ENCODE measurements at places on chromosomes 1 and 21.
A peak's percentile ranks its signal among the peaks of the same experiment; 100 is the strongest.

DNA sequence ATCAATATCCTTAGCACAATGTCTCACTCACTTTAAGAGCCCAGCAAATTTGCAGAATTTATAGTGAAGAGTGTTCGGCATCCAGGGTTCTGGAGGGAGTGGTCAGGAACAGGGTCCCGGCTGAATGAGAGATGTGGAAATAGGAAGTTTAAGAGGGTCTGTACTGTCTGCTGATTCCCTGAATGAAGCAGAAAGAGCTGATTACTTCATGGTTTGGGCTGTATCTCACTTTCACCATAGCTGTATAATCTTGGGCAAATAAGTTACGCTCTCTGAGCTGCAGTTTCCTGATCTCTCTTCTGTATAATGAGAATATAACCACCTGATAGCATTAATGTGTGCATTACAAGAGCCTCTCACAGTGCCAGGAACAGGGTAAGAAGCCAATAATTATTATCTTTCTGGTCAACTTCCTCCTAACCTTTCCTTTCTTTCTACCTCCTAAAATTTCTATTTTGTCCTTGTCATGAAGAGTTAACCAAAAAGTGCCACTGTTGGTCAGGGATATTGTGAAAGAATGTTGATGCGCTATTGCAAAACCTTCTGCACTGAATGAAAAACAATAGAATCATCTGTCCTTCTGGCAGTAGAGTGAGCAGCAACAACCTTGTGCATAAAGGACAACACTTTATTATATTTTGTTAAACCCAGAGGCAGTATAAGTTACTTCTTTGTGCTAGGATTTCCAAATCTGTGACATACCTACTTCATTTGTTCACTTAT is 14.7 kb upstream of the PTGFR start:
- no peak for DNase-seq

- DNase-seq: peak; percentile 75
These were observed 771 bp upstream of the NTNG1 start for GRCh38 chr1:107139833-107140702.

DNA sequence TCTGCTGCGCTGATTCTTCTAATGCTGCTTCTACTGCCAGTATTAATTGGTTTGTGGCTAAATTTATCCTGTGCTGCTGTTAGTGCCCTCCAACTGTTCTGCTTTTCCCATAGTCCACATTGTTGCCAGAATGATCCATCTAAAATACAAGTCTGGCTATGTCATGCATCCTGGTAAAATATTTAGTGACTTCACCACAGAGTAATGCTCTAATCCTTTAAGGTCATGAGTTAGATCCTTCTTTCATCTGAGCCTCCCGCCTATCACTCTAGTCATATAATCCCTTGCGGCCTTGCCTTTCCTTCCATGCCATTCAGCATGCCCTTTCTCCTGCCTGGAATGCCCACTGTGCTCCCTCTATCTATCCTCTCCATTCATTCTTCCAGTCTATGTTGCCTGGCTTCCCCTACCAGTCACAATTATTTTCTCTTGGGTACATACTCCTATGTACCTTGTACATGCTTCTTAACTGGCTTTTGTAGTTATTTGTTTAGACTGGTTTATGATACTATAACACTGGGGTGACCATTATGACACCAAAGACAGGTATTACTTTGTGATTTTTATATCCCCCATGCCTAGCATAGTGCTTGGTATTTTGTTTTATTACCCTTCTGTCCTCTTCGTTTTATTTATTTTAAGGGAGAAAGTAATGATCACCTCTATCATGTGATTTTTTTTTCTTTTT is 144.0 kb downstream of the MAGI3 start:
- DNase-seq: no peak

DNA sequence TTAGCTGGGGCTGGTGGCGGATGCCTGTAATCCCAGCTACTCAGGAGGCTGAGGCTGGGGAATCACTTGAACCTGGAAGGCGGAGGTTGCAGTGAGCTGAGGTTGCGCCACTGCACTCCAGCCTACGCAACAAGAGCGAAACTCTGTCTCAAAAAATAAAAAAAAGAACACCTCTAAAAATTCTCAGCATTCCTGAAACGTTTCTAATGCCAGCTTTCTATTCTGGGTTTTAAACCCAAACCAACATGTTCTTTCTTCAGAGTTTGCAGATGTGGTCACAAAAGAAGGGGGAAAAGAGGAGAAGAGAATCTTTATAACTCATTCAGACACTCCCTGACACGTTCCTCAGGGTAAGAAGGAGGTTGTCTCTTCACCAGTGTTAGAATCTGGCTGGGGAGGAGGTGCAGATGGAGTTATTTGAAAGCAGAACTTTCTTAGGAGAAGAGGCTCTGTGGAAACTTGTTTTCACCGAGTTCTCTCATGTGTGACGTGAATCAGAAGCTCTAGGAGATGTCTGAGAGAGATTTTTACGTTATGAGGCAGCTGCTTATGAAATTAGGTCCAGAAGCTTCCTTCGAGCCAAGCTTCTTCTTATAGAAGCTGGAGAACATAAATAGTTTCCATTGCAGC is 17.8 kb upstream of the CNR2 start:
- no peak for DNase-seq

DNA sequence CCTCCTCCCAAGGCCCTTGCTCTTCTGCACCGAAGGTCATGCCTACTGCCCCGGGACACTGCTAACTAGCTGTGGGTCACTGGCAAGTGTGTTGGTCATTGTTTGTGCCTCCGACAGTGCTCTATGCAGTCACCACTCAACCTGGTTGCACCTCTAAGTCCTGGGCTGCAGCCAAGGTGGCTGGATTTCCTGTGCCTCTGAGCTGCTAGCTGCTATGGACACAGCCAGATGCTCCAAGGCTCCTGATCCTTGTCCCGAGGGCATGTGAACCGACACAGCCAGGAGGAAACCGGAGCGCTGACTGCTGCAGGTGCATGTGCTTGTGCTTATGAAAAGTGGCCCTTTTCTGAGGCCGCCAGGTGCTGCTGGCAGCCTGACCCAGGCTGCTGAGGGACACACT is 14.7 kb upstream of the SPOCD1 start:
- no peak for DNase-seq

GRCh38 chr21:44729336-44730027 is 18.1 kb upstream of the TSPEAR start:
- no peak for DNase-seq

GRCh38 chr1:215669806-215670491 is 102.8 kb downstream of the KCTD3 start:
- DNase-seq: no peak

GRCh38 chr1:46446646-46447498 is 42.8 kb upstream of the DMBX1 start:
- DNase-seq: peak; percentile 98

DNA sequence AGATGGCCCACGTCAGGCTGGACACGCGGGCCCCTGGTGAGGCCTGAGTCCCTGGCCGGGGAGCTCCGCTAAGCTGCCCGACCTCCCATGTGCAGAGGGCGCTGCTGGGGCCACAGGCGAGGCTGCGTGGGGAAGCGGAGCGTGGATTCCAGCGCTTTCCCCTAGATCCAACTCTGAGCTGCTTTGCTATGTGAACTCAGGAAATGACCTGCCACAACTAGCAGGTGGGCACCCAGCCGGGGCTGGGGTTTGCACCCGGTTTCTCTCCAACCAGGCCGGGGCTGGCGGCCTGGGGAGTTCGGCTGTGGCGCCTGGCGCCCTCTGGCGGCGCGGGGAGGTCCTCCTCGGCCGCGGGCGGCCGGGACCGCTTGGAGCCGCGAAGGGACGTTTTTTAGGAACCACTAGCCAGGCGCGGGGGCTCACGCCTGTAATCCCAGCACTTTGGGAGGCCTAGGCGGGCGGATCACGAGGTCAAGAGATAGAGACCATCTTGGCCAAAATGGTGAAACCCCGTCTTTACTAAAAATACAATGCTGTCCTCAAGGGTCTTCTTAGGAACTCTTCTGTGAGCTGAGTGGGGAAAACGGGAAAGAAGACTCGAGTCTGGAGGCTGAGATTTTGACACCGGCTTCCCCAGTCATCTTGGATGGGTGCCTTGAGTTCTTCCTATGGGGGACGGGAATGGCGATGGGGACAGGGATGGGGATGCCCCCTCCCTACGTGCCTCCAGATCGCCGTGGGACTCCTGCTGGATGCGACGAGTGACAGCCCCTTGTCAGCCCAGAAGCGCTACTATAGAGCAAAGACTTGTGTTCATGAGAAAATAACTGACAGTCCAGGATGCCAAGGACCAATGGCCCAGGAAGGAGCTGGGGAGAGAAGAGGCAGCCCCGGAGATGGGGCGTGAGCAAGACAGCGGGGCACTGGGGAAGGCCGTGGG is 12.6 kb downstream of the PYCR2 start:
- peak; percentile 94 for DNase-seq

- no peak for DNase-seq
These were observed 514.1 kb upstream of the PKN2 start for GRCh38 chr1:88169939-88170338.

GRCh38 chr1:159181328-159182024 is 10.1 kb downstream of the CADM3 start:
- no peak for DNase-seq

DNA sequence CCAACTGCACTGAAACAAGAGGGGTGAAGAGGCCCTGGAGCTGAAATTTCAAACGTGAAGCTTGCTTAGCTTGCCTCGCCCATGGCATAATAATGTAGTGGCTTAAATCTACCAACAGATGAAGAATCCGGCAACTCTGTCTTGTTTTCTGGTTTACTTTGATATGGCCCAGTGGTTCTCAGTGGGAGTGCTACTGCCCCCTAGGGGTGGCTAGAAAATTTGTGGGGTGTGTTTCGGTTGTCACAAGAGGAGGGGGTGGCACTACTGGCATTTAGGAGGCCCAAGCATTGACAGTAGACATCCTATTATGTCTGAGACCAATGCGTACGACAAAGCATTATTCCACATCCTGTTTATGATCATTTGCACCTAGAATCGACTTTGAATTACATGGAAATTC is 51.9 kb upstream of the C8B start:
- no peak for DNase-seq

GRCh38 chr21:45147473-45148315 is 73.3 kb downstream of the ADARB1 start:
- no peak for DNase-seq

GRCh38 chr1:153217212-153217611 is at the start of gene PRR9:
Gene PRR9 (plus strand): TSS chr1:153217584. CDS start chr1:153218145, 561 bp downstream.
- DNase-seq: no peak

- DNase-seq: no peak
These were observed 44.1 kb upstream of the TRAPPC10 start for GRCh38 chr21:43967981-43968380.

GRCh38 chr1:47572731-47573430 is 135.0 kb downstream of the FOXD2 start:
- no peak for DNase-seq

DNA sequence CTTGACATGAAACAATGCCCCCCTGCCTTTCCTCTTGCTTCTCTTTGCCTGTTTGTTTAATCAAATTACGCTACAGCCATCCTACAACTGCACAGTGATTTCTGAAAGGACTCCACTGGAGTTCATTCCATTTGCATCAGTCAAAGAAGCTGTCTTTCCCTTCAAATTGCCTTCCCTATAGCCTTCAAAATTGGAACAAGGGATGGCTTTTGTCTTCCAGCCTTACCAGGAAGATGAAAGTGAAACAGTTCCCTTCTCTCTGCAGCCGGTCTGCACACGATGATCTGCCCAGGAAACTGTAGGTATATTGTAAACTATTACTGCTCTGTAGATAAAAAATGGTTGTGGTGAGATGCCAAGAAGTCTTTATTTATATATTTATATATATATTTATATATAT is 65.6 kb upstream of the ETS2 start:
- DNase-seq: no peak

- no peak for DNase-seq
These were observed 91.9 kb downstream of the COLGALT2 start for GRCh38 chr1:183945428-183946319.

GRCh38 chr1:115781343-115781742 is 12.8 kb upstream of the CASQ2 start:
- no peak for DNase-seq

- no peak for DNase-seq
These were observed 273.4 kb upstream of the CACYBP start for GRCh38 chr1:174726167-174726879.

- DNase-seq: no peak
These were observed 6.9 kb upstream of the F13B start for GRCh38 chr1:197073978-197074377.

DNA sequence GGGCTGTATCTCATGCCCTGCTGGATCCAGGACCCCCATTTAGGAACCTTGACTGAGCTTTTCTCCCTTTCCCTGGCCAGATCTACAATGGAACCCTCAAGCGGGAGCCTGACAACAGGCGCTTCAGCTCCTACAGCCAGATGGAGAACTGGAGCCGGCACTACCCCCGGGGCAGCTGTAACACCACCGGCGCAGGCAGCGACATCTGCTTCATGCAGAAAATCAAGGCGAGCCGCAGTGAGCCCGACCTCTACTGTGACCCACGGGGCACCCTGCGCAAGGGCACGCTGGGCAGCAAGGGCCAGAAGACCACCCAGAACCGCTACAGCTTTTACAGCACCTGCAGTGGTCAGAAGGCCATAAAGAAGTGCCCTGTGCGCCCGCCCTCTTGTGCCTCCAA is 29.8 kb downstream of the PKP1 start:
- DNase-seq: no peak

- no peak for DNase-seq
These were observed 307.4 kb upstream of the ADGRL2 start for GRCh38 chr1:81493102-81493869.

- DNase-seq: no peak
These were observed 10.4 kb downstream of the CAMTA1 start for GRCh38 chr1:6795661-6796060.

- no peak for DNase-seq
These were observed 17.9 kb downstream of the PTPRF start for GRCh38 chr1:43548285-43549271.

GRCh38 chr1:217136895-217137205 is 413.6 kb upstream of the ESRRG start:
- no peak for DNase-seq

GRCh38 chr1:154955718-154956543 is at the start of gene PBXIP1:
Gene PBXIP1 (minus strand): TSS chr1:154956099. CDS start chr1:154953721, 2,378 bp downstream.
- DNase-seq: peak; percentile 90

GRCh38 chr1:167782946-167783345 is 61.2 kb downstream of the MPZL1 start:
- DNase-seq: no peak

DNA sequence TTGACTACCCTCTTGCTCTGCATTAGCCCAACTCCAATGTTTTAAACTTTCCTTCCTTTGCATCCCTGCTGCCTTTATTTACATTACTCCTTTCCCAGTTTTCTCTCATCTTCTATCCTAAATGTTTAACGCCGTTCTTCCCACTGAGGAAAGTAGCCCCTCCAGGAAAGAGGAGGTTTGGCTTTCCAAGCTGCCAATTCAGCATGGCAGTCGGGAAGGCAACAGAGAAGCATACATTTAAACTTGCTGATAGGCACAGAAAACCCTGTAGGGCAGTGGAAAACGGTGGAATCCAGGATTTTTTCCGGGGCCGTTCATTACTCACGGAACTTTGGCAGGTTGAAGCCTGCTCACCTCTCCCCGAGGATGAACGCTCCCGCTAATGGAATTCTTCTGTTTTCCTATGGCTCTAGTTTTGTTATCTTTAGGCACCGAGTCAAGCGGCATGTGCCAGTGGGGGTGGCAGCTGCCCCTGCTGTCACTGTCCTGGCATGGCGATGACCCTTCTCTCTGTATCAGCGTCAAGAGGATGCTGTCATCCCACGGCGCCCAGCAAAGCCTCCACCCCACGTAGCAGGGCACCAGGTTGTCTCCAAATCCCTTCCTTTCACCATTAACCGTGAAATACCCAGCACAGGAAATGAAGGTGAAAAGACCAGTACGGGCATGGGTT is 48.3 kb downstream of the ZBTB18 start:
- DNase-seq: no peak

Measured in H1 (cell line).